ENCODE measurements at places on chromosomes 16 and 17.

GRCh38 chr17:13337864-13338371, 263.8 kb downstream of the HS3ST3A1 start:
- DNase-seq, result peak; percentile 47

DNA sequence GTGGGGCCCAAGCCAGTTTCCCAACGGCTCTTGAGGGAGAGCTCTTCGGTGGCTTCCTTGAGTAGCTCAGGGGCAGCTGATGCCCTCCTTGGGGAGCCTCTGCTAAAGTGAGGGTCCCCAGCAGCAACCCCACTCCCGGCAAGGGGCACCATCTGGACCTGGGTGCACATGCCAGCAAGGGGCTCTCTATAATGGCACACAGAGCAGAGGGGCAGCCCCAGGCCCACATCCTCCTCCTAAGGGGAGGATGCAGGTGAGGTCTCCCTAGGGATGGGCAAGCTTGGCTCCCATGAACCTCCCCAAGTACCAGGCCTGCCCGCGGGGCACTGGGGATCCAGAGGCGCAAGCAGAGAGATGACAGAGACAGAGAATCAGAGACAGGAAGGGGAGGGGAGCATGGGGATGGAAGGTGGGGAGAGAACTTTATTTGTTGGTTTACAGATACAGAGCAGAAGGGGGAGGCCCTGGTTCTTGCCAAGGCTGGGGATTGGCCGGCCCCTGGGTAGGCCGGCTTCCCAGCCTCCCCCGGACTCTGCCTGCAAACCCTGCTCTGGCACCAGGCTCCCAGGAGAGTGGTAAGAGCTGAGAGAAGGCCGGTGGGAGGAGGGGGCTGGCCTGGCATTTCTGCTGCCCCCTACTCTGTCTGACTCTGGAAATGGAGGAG, 61.4 kb downstream of the SRCIN1 start:
- DNase-seq, result no peak

GRCh38 chr17:70006159-70006558, 68.9 kb upstream of the KCNJ16 start:
- peak; percentile 11 for DNase-seq

- no peak for DNase-seq
Measured at GRCh38 chr17:36002631-36003030, 1.3 kb upstream of the CCL15 start.

GRCh38 chr17:50420419-50421112, 5.5 kb upstream of the ACSF2 start:
- no peak for DNase-seq

- no peak for DNase-seq
Measured at GRCh38 chr17:1995907-1996799, 29.0 kb downstream of the RTN4RL1 start.

GRCh38 chr16:27252206-27252585, 16.4 kb downstream of the NSMCE1 start:
- DNase-seq, result no peak

GRCh38 chr17:65759532-65759931, 198.1 kb upstream of the AXIN2 start:
- DNase-seq, result no peak

- no peak for DNase-seq
Measured at GRCh38 chr17:32693194-32693897, 183.6 kb downstream of the MYO1D start.

- no peak for DNase-seq
Measured at GRCh38 chr17:3308603-3309002, 10.4 kb upstream of the OR3A1 start.

- DNase-seq, result no peak
Measured at GRCh38 chr16:57178196-57178595, 7.6 kb downstream of the PSME3IP1 start.
